NCI-H1092 (cell line): ENCODE measurements at places on chromosomes 6 and 20.

- peak; percentile 25 for DNase-seq
These were observed 27.2 kb downstream of the UBE2V1 start for GRCh38 chr20:50085481-50086365.

GRCh38 chr6:134740473-134741199 lies 209.3 kb downstream of the ALDH8A1 start:
- DNase-seq = no peak

DNA sequence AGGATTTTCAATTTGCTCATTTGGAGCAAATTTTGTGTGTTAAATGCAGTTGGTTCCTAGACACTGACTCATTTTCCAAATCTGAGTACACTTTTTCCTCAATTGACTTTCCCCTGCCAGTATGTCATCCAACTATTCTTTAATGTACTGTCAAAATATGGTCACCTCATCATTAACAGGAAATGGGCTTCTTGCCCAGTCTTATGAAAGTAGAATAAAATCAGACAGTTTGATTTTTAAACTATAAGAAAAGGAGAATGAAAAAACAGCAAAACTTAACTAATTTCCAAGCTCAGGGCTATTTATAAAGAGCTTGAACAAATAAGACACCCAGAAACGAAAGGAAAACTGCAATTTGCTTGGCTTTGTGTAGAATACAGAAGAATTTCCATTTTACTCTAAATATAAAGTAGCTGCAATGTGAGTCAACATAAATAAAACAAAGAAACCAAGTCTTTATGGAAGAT lies 43.7 kb upstream of the RAB23 start:
- DNase-seq = no peak

DNA sequence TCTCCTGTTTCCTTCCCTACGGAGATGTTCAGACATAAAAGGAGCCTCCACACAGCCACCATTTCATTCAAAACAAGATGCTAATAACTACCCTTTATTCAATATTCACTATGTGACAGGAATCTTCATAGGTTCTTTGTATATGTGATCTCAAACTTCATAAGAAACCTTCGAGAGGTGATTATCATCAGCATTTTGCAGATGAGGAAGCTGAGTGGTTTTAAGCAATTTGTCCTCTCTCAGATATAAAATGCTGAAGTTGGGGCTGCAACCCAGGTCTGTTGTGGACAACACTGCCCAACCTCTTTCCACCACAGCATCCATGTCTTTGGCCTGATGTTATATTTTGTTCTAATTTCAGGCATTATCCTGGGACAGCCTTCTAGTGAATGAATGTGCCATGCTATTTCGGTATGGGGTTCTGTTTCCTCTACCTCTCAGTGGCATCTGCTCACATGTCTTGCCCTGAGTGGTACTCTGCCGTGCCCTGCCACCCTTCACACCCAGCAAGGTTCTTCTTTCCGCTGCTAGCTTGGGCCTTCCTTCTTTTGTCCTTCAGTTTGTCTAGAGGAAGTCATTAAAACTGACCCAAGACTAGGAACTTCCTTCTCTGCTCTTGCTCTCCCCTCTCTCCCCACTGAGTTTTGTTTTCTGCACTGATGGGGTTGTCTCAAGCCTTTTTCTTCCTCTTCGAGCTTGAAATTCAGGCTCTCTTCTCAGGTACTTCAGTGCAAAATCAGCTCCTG lies 300.9 kb upstream of the PRDM1 start:
- no peak for DNase-seq

GRCh38 chr6:46207174-46207573 lies 36.4 kb upstream of the ENPP5 start:
- no peak for DNase-seq

DNA sequence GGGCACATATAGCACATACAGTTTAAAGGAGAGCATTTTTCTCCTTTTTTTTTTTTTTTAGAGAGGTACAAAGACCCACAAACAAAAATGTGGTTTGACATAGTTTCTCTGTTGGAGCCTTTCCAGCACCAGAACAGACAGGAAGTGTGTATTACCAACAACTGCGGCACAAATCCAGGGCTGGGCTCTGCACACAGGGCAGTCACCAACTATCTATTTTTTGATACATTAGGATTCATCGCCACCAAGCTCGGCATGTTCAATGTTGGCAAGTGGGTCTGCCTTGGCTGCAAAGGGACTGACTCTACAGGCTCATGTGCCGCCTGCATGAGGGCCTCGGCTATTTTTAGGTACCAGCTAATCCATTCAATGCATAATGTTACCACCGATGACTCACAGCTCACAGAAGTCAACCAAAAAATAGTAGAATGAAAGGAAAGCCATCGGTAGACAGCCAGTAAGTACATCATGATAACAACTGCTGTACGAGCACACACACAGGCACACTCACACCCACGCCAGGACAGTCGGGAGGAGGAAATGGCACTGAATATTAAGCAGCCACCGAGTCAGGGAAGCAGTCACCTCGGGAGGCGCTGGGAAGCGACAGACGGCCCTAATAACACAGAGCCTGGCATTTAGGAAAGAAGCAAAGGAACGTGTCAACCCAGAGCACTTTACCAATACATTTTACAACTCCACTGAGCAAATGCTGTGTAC lies 81.6 kb downstream of the GMPR start:
- DNase-seq = no peak

DNA sequence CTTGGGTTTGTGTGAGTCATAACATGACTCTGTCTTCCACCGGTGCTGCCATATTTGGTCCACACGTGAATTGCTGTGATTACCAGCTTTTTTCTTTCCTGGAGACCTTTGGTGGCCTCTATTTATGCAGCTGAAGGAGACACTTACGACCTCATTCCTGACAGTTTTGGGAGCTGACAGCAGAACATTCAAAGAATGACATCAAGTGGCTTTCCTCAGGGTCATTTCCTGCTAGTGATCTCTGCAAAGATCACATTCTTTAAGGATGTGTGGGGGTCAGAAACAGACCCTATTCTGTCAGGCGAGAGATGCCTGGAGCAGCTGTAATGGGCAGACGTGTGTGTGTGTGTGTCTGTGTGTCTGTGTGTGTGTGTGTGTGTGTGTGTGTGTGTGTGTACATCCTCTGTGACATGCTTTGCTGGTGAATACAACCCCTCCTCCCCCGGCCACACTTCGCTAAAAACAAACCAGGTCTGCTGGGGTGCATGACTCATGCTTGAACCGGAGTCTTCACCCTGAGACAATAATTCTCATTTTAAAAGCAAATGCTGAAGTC lies 115.6 kb downstream of the TMEM170B start:
- no peak for DNase-seq

- DNase-seq = no peak
These were observed 327.5 kb upstream of the JARID2 start for GRCh38 chr6:14918200-14918907.

DNA sequence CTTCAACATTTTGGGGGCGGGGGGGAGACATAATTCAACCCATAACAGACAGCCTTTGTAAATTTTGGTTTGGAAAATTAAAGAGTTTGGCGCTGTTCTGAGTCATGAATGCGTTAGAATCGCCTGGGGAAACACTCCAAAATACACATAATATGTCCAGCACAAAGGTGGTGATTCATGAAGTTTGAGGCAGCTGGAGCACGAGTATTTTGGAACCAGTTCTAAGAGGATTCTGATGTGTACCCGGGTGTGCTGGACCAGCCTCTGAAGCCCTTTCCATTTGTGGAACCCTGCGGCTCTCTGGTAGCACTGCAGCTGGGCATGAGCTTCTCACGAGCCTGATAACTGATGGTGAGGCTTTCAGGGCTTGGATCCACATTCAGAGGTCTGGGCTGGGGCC lies 4.7 kb downstream of the GMPR start:
- DNase-seq = no peak

DNA sequence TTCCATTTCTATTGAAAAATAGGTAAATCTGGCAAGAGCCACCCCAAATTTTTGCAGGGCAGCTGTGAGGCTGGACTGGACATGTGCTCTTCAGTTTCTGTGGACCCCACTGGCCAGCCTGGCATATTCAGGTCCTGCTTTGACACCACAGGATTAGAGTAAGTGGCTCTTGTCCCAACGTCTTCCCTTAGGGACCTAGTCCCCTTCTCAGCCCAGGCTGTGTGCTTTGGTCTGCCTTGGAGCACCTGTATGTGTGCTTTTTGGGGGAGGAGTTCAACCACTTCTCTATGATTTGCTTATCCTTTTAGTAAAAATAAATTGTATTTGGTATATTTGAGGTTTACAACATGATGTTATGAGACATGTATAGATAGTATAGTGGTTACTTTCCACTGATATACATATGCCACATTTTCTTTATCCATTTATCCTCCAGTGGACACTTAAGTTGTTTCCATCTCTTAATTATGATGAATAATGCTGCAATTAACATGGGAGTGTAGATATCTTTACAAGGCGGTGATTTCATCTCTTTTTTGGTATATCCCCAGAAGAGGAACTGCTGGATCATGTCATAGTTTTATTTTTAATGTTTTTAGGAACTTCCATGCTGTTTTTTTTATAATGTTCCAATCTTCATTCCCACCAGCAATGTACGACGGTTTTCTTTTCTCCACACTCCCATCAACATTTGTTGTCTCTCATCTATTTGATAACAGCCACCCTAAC lies 167.8 kb upstream of the UST start:
- no peak for DNase-seq

DNA sequence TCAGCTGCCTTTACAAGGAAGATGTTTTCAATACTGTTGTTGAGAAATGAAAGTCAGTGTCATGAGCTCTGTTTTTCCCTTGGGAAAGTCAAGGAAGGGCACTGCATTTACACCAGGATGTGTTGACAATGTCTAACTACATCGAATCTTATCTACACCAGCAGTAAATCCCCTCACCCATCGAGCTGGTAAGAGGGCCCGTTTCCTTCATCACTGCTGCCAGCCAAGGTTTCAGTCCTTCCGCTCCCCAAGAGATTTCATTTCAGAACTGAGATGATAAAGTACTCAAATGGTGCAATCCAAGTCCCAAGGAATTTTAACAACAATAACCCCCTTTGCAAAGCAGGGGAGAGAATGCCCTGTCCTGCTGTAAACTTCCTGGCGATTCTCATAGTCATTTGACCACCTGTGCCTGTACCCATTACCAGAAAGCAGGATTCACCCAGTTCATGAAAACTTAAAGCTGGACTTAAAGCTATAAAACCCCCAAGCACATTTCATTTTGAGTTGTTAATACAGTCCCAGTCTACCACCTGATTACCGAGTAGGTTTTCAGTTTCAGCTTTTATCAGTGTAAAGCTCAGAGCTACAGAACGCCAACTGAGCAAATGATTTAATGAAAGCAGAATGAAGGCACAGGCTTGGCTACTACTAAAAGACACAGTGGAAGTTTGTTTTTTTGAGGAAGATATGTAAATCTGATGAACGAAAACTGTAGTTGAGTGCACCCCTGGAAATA lies 122.5 kb upstream of the TAB2 start:
- no peak for DNase-seq

DNA sequence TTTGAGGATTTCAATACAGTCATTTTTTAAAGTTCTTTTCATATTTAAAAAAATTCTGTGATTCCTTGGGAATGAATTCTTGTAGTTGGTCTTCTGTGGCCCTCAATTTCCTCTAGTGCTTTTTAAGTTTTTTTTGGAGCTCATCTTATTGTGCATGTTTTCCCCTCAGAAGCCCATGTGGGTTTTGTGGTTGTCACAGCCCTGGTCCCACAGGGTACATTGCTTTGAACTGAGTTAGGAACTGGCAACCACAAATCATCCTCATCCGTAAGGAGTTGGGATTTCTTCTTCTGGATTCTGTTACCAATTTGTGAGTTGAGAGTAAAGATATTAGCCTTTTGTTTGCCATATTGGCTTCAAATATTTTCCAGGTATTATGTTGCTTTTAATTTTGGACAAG lies 89.9 kb downstream of the AKAP7 start:
- no peak for DNase-seq

GRCh38 chr6:37036146-37036545 lies 30.7 kb downstream of the FGD2 start:
- no peak for DNase-seq
